ENCODE measurements at places on chromosomes 5 and 9.

DNA sequence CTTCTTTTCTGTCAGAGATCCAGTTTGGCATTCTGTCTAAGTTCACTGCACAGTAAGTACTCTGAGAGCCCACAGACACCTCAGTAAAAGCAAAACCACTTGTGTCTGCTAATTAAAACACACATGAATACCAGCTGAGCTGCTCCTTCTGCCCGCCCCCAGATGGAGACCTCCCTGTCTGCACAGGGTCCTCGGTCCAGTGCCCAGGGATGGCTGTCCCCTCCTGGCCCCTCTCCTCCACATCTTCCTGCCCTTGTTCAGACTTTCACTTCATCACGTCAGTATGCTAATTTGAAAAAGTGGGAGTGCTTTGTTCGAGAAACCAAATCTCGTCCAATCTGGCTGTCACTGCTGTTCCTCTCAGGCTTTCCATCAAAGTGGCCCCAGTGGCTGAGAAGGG lies 43.5 kb downstream of the LIX1 start:
- no peak for DNase-seq

GRCh38 chr5:43891112-43891511 lies 288.1 kb downstream of the NNT start:
- no peak for DNase-seq

GRCh38 chr5:97764700-97765099 lies 581.7 kb upstream of the RIOK2 start:
- no peak for DNase-seq

DNA sequence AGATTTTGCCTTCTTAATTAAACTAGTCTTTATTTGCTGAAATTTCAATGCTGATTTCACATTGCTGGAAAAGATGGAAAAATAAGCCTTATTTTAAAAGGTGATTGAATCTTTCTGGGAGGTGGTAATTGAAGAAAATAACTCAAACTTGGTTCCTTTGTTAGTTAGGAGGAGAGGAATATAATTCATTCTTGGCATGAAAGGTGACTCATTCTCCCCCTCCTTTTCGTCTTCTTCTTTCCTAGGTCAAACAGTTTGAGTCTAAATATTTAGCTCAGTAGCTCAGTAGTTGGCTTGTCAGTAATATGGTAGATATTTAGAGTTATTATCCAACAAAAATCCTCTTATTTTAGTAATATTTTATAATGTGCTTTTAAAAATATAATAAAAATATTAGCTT lies 353.9 kb upstream of the MEF2C start:
- DNase-seq: no peak

GRCh38 chr9:91162784-91163443 lies 198.8 kb downstream of the AUH start:
- DNase-seq: peak; percentile 60

DNA sequence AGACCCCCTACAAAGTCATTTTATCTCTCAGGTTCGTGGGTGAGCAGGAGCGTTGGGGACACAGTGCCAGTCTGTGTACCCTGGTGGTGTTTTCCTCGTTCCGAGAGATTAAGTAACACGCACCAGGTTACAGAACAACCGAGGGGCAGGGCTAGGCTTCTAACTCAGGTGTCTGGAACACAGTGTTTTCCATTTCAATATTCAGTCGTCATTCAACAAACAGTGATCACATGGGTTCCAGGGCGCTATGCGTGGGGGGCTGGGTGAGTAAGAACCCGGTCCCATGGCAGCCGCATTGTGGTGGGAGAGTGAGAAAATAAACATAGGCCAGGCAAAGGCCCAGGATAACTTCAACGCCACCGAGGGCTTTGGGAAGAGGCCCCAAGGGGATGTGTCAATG lies 55.9 kb upstream of the RNU6ATAC start:
- no peak for DNase-seq

DNA sequence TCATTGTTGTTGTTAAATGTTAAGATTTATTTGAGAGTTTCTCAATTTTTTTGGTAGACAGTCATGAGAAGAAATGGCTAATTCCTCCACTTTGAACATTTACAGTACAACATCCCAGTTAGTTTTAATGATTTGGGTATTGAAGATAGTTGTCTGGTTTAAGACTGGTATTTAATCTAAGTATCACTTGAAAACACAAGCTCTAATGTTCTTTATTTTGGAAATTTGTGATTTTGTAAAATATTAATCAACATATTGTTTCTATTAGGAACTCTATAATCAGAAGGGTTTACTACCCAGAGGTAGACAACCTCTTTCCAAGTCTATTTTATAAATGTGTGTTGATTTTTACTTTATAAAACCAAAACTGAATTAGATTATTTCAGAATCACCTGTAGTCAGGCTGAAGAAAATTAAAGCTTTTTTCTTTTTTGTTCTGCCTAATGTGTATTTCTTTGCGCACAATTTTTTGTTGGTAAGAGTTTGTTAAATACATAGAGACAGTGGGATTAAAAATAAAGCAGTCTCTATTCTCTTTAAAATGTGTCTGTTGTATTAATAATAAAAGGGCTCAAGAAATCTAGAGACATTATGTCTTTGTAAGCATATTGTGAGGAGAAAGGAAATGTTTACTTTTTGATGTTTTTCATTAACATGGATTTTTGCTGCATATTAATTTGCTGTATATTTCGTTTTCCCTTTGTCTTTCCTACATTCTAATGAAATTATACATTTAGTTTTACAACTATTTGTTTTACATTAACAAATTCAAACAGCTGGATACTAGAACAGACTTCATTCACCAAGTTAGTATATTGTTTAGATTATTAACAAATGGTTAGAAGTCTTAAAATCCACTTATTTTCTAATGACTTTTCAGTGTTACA lies 3.9 kb upstream of the PURA start:
- DNase-seq: no peak

DNA sequence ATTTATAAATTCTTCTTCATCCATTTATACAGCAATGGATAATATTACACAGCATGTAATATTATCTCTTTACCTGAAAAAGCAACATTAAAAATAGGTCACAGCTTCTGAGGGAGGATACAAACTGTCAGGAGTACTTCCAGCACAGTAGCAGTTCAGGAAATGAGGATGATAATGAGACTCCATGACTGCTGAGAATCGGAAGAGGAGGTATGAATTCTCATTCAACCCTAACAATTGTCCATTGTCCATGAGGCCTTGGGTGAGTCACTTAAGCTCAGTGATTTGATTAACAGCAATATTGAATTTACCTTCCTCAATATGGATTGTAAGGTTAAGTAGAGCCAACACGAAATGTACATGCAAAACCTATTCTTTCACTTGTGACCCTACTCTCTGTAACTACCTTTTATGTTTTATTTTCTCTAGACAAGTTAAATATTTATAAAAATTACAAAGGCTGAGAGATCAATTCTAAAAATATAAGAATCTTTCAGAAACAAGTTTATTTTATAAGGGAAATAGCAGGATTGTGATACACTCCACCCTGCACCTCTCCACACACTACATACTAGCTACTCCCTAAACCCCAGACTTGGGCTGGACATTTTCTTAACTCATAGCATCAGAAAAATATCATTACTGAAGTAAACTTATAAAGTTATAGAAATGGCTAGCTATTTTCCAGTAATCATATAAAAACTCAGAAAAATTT lies 159.1 kb upstream of the ACOT12 start:
- DNase-seq: no peak

DNA sequence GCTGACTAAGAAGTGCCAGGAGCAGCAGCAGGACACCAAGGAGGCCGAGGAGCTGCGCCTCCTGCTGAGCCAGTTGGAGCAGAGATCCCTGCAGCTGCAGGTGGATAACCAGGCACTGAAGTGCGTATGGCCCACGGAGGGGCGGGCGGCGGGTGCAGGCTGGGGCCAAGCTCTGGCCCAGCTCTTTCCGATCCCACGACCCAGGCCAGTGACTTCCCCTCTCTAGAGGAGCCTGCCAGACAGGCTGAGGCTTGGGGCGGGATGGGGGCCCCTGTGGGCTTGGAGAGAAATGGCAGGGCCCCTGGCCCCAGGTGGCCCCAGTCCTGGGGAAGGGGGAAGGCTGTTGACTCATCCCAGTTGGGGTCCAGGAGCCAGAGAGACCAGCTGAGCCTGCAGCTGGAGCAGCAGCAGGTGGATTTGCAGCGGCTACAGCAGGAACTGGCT lies 3.6 kb downstream of the PTRH1 start:
- DNase-seq: no peak

- DNase-seq: peak; percentile 90
Measured at GRCh38 chr9:1050125-1050895, at the start of gene DMRT2. TSS of gene DMRT2 (plus strand) at chr9:1050357. CDS start at chr9:1051614, 1,257 bp downstream.

DNA sequence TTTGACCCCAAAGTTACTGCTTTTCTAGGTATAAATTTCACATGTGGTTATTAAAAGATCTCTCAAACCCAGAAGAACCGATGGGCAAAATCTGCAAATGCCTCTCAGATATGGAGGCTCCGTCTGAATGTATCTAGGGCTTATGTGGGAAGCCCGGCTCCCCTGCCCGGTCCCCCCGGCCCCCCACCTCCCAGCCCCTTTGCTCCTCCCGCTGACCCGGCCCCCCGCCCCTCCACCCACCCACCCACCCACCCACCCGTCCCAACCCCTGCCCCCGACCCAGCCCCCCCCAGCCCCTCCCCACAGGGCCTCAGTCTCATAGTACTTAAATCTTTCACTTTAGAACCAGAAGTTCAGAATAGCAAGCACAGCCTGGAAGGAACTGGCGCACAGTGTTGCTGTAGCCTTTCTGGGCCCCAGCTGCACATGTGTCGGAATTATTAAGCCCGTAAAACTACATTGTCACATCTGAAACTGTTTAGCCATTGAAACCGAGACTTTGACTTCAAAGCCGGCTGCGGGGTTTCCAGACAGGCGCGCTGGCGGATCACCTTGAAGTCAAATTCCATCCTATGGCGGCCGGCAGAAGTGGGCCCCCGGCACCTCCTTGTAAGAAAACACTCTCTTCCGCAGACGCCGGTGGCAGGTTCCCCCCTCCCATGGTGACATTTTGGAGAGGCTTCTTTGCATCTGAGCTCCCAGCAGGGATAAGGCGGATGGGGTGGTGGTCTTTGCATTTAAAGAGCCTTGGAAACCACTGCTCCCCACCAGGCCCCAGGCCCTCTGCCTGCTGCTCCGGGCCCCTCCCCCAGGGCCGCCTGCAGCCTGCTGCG lies 12.8 kb downstream of the NKD2 start:
- DNase-seq: peak; percentile 26

- no peak for DNase-seq
Measured at GRCh38 chr5:1776831-1777230, 22.8 kb downstream of the MRPL36 start.

GRCh38 chr5:43875741-43876140 lies 272.8 kb downstream of the NNT start:
- DNase-seq: no peak

DNA sequence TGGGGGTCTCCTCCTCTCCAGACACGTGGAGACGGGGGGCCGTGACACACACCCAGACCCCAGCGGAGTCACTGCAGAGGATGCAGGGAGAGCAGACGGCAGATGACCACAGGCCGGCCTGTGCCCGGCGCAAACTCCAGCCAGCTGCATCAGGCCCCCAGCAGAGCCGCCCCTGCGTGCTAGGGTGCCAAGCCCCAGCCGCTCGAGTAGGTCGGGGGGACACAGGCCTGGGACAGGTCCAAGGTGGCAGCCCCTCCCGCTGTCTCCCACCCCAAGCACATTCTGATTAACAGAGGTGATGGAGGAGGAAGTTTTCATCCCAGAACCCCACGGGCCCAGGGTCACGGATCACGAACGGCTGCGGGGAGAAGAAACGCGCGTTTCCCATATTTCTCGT lies 14.4 kb downstream of the NACC2 start:
- DNase-seq: no peak

- no peak for DNase-seq
Measured at GRCh38 chr5:142069606-142070399, 38.8 kb upstream of the NDFIP1 start.

DNA sequence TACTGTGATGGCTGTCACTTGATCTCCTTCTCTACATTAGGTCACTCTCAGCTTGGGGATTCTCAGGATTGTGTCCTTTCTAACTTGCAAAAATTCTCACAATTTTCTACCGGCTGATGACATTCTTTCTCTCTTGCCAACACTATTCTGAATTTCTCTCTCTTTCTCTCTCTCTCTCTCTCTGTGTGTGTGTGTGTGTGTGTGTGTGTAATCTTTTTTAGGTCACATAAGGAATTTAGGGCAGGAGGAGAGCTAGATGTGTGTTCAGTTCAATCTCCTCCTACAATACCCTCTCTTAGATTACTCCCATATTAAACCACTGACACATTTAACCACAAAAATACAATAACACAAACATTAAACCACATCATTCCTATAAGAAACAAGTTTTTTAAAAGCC lies 242.3 kb upstream of the NREP start:
- no peak for DNase-seq

- DNase-seq: no peak
Measured at GRCh38 chr5:94782383-94782782, 163.9 kb downstream of the SLF1 start.

- peak; percentile 63 for DNase-seq
Measured at GRCh38 chr5:171419688-171420430, 412 bp downstream of the FGF18 start.

DNA sequence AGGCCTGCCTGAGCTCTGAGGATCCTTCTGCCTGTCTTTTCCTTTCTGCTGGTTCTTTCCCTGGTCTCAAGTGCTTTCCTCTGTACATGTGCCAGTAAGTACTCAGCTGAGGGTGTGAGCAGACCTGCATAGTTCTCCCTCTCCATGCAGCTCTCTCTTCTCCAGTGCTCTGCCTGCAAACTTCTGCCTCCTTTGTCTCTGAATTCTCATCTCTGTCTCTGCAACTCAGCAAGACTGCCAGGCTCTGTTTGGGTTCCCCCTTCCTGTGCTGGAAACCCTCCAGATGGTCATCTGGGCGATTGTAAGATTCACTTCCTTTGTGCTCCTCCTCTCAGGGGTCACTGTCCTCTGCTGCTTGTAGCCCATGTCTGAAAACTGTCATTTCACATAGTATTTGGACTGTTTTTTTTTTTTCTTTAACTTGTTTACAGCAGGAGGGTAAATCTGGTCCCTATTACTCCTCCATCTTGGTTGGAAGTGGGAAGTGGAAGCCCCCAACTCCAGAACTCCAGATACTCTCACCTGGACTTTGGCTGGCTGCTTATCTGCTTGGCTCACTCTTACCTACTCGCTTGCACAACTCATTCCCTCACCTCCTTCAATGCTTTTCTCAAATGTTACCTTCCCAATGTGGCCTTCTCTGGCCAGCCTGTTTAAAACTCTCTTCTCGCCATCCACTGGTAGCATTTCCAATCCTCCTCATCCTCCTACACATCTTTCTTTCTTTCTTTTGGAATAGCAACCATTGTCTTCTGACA lies 175.3 kb upstream of the TBC1D2 start:
- DNase-seq: no peak

GRCh38 chr5:151115272-151115905 lies 34.6 kb upstream of the TNIP1 start:
- DNase-seq: peak; percentile 87

DNA sequence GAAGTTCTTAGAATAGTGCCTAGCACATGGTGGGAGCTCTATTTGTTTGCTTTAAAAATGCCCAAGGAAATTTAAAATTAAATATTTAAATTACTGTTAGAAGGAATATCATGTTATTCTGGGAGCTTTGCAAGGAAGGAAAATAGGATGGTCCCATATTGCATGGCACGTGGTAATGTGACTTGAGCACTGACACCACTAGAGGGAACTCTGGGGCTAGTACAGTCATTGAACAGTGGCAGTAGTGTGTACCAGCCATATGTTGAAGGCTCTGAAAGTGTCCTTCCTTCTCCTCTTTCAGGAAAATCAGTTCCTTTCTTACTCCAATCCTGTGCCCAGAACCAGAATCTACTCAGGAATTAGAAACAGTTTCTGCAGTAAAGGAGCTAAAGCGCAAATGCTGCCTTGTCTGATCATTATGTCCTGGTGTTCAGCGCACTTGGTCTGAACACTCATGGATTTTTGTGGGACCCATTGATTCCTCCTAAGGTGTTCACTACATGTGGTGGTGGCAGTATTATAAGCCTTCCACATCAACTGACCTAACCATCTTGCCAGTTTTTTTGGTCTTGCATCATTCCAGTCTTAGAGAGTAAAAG lies 54.1 kb downstream of the GDA start:
- no peak for DNase-seq

Data from left ventricle myocardium superior (tissue), 1 donor.